ENCODE measurements at places on chromosomes 7 and 10.
A peak's percentile ranks its signal among the peaks of the same experiment; 100 is the strongest.

GRCh38 chr10:15122477-15123030 lies 25.4 kb downstream of the RPP38 start:
- DNase-seq, result no peak

DNA sequence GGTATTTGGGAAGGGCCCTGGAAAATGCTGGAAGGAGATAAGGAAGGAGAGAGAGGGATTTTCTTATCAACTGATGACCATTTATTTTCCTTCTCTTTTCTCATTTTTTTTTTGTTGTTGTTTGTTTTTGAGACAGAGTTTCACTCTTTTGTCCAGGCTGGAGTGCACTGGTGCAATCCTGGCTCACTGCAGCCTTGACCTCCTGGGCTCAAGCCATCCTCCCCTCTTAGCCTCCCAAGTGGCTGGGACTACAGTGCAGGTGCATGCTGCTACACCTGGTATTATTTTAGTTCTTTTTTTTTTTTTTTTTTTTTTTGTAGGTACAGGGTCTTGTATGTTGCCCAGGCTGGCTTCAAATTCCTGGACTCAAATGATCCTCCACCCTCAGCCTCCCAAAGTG lies 52.2 kb downstream of the HIP1 start:
- no peak for DNase-seq

GRCh38 chr10:46215426-46215825 lies 71.4 kb upstream of the ANTXRL start:
- DNase-seq, result no peak

DNA sequence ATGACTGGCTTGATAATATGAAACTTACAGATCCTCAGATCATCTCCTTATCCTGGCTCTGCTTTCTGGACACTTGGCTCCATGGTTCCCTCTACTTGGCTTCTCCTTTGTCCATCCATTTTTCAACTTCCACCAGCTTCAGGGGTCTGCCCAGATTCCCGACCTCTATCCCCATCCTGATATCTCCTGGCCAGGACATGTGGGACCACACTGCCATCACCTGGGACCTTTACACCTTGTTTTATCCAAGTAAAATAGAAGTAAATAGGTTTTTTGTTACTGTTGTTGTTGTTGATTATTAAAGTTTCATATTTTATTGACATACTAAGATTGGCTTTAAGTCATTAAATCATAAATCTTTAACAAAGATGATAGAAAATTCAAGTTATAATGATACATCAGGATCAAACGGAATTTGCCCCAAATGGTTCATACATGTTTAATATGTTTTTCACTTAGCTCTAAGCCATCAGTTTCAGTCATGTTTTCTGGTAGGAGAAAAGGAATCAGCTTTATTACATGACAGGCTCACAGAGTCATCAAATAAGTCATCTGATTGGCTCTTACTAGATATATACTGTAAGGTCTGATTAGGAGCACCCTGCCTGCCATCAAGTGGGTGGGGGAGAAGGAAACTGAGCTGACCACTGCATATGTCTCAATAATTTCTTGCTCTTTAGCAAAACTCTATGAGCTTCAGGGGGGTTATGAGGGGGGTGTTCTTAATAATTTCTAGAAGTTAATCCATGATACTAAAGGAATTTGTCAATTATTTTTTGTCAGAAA lies 111.5 kb upstream of the AHR start:
- no peak for DNase-seq

- no peak for DNase-seq
Observed at GRCh38 chr10:2866569-2866968, 200.8 kb upstream of the PFKP start.

DNA sequence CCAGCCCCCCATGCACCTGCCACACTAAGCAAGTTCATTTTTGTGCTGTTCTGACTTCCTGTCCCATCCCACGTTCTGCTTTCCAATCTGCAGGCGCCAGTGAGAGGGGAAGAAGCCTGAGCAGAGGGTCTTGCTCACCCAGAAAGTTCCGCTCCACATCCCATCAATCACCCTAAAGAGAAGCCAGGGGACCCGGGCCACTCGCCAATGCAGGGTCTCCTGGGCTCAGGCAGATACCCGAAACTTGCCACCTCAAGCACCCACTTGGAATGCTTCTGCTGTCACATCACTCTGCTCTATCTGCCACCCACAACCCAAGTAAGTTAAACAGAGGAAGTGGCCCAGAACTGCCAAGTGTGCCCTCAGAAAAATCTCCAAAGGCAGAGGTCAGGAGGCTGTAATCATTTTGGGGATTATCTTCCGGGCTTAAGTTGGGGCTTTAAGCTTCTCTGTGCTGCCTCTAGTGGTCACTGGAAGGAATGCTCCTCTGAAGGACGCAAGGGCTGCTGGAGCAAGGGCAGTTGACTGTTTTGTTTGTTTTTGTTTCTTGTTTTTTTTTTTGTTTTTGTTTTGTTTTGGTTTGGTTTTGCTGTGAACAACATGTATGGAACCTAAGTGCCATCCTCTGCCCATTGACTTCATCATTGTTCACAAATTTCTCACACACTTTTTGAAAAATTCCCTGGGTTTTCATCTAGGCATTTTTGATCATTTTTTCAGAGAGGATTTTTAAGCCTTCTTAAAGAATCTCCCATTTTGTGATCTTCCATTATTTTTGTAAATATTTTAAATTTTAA lies 25.5 kb downstream of the PRR15 start:
- DNase-seq, result no peak

GRCh38 chr7:141436575-141437075 lies 114.6 kb upstream of the AGK start:
- no peak for DNase-seq

DNA sequence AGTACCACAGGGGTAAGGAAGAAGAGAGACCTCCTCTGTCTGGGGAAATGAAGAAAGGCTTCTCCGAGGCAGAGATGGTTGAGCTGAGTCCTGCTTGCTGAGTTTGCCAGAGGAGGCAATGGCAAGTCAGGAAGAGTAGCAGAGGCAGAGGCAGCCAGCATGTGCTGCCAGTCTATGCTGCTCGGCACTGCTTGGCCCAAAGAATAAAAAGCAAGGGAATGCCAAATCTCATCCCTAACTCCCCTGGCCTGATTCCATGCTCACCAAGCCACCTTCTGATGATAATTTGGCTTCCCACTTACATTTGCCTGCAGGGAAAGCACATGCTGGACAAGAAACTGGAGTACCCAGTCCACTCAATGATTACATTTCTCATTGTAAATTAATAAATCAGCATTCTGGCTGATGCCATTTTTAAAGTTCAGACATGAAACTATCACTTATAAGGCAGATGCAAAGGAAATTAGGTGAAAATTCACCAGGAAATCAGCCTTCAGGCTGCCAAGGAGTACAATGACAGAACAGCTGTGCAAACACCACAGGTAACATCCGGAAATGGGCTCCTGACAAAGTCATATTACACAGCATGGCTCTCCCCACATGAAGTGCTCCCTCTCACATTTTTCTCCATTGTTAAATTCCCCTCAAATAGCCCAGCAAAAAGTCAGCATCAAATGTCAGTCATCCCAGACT lies 245.9 kb downstream of the MTERF1 start:
- DNase-seq, result no peak

- DNase-seq, result no peak
Observed at GRCh38 chr10:4333459-4333894, 492.5 kb upstream of the AKR1E2 start.

DNA sequence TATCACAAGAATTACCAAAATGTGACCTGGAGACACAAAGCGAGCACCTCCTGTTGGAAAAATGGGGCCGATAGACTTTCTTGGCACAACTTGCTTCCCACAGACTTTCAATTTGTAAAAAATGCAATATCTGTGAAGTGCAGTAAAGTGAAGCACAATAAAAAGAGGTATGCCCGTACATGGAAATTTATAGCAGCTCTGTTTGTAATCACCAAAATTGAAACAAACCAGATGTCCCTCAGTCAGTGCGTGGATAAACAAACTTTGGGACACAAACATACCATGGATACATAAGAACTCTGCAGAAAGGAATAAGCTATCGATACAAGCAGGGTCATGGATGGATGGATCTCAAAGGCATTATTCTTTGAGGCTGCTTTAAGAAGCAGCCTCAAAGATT lies 33.6 kb downstream of the ARID5B start:
- DNase-seq, result no peak

- DNase-seq, result no peak
Observed at GRCh38 chr10:10794791-10795191, 222.9 kb upstream of the CELF2 start.

DNA sequence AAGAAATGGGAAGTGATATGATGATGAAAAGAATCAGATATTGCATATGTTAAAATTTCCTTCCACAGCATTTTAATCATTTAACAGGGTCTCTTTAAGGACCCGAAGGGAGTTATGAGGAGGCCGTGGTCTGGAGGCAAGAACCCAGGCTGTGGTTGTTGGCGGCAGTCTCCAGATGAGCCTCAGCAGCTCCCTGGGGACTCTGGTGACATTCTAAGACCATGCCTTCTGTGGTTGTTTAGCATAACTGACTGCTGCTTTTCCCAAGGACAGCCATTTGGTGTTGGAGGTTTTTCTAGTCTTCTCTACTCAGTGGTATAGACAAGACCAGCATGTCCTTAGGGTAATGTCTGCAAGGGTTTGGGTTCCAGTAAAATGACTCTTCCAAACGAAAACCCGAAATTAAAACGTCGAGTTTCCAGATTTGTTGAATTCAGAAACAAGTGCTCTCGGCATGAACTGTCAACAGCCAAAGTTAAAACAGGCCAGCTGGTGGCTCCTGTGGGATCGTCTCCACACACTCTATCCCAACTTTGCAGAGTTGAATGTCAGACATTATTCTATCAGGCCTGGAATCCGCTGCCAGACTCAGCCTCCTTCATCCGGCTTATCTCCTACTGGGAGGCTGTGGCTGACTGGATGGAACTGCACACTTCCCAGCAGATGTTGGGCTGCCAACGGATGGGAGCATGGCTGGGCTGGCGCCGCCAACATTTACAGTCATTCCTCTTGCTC lies 183.1 kb downstream of the TAX1BP1 start:
- no peak for DNase-seq

DNA sequence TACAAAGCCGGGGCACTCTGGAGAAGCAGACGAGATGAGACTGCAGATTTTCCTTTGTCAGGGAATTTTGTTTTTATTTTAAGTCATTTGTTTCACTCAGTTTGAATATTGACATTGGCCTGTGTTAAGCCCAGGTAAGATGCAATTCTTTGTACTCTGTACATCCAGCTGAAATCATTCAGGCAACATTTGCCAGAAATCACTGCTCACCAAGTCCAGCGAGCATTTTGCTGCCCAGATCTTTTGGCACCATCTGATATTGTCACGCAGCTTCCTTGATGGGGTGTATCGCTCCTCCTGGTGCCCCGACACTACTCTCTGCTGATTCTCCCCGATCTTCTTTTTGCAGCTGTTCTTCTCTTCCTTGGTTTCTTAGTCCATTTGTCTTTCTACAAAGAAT lies 261.7 kb downstream of the GALNT17 start:
- no peak for DNase-seq

GRCh38 chr7:101943306-101943705 lies 125.9 kb downstream of the CUX1 start:
- DNase-seq, result no peak

DNA sequence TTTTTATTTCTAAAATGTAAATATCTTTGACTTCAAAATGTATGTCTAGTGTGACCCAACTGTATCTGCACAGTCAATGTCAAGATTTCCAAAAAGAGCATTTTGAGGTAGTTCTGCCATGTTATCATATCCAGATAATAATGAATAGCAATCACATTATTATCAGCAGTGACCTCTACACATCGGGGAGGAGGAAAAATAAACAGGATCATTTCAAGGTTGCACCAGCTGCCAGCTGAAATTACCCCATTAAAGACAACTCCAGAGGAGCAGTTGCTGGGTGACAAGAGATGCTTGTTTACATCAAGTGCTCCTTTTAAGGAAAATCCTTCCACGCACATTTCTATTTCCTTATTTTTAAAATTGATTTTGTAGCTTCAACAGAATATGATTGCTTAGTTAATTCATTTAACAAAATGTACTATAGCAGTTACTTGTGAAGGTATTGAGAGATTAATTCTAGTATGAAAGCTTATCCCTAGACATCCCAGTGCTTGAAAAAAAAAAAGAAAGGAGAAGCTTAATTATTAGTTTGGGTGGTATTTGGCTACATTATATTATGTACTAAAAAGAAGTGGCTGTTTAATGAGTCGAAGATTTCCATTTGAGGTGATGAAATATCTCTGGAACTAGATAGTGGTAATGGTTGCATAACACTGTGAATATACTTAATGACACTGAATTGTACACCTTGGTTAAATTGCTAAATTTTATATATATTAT lies 19.3 kb upstream of the SLC35G1 start:
- DNase-seq, result no peak

- no peak for DNase-seq
Observed at GRCh38 chr7:31002256-31002655, 38.5 kb downstream of the GHRHR start.

- peak; percentile 68 for DNase-seq
Observed at GRCh38 chr7:155644971-155645509, 579 bp downstream of the RBM33 start.

DNA sequence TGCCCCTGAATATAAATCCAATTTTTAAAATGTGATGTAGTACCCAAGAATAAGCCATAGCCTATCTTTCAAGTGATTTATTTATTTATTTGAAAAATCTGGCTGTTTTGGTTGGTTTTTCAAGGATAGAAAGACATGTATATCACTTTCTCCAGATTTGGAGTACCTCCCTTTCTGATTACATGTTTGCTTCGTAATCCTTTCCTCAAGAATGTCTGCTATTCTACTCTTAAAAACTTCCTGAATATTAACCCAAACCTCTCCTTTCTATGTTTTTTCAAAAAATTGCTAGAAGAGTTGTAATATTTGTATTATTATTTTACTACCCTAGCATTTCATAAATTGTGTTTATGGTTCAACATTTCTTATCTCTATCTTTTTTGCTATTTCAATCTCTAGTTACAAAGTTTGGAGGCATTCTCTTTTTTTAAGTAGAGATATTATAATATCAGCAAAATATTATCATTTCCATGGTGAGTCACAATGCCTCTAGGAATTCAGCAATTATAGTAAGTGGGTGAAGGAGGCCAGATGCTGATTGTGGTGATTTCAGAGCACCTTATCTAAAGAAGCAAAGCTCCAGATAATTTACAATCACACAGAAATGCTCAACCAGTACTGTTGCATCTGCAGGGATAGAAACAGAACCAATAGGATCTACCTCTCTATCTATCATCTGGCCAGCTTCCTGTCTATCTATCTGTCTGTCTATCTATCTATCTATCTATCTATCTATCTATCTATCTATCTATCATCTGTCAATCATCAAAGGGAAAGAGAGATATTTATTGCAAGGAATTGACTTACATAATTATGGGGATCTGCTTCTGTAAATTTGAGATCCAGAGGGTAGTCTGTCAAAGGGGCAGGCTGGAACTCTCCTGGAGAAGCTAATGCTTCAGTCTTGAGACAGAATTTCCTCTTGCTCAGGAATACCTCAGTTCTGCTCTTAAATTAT lies 412.5 kb upstream of the SEMA3C start:
- DNase-seq, result no peak

DNA sequence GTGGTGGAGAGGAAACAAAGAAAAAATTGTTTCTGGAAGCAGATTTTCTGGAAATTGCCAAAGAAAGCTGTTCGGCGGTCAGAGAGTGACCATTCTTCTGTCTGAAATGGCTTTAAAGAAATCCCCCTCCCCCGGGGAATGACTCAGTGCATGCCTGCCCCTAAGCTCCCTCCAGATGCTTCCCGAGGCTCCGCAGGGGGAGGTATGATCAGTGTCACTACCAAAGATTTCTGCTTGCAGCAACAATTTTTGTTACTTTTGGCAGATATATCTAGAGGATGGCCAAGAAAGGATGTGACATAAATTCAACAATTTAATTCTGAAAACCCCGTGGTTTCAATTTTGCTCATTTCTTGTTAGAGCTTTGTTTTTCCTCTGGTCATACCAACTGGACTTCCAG lies 163.9 kb downstream of the JCAD start:
- no peak for DNase-seq
